ENCODE measurements at places on chromosomes 1 and 21.

GRCh38 chr21:45016406-45017038, 57.9 kb upstream of the ADARB1 start:
- no peak for DNase-seq

DNA sequence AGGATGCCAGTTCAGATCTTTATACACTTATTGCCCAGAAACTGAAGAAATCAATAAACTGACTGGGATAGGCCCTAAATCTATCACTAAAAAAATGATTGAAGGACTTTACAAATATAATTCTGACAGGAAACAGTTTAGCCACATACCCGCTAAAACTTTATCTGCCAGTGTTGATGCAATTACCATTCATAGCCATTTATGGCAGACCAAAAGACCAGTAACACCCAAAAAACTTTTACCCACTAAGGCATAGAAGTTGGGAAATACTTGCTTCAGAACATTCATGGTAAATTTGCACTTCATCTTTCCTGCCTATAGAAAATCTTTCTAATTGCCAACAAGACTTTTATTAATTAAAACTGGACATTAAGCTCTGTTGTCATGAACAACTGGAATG, 15.0 kb upstream of the GPR25 start:
- DNase-seq, result no peak

- DNase-seq, result no peak
Observed at GRCh38 chr1:183812686-183813569, 8.0 kb downstream of the RGL1 start.

DNA sequence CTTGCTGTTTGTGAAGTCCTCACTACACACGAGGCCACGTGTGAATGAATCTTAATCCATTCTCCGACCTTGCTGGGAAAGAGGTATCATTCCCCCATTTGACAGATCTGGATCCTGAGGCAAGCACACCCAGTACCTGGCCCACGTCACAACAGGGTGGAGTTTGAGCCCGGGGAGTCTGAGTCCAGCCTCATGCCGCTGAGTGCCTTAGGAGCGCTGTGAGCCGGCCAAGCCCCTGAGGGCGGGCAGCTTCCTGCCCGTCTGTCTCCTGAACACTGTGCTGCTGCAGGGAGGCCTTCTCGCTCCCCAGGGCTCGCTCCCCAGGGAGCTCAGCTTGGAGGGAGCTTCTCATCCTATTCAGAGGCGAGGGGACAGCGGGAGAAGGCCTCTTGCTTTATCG, 29.7 kb downstream of the SLC45A1 start:
- no peak for DNase-seq

GRCh38 chr21:44793592-44794374, 7.8 kb downstream of the UBE2G2 start:
- no peak for DNase-seq

- no peak for DNase-seq
Observed at GRCh38 chr1:208108646-208109330, 135.4 kb downstream of the PLXNA2 start.

DNA sequence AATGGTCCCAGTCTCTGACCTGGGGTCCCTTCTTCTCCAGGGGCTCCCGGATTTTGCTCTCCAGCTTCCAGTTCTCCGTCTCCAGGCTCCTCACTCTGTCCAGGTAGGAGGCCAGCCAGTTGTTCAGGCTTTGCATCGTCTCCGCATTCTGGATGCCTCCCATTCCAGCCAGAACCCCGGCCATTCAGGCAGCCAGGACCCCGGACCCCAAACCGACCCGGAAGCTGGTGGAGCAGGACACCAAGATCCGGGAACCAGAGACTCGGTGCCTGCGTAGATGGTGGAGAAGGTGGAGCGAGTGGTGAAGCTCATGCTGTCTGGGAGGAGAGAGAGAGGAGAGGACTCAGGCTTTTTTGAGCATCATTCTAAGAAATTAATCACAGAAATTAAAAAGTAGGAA, 572.4 kb upstream of the NCAM2 start:
- no peak for DNase-seq

GRCh38 chr1:210263963-210264362, 31.4 kb downstream of the SERTAD4 start:
- no peak for DNase-seq

GRCh38 chr1:198455966-198456365, 84.5 kb downstream of the ATP6V1G3 start:
- DNase-seq, result no peak
